ENCODE measurements at places on chromosomes 6 and 20.

DNA sequence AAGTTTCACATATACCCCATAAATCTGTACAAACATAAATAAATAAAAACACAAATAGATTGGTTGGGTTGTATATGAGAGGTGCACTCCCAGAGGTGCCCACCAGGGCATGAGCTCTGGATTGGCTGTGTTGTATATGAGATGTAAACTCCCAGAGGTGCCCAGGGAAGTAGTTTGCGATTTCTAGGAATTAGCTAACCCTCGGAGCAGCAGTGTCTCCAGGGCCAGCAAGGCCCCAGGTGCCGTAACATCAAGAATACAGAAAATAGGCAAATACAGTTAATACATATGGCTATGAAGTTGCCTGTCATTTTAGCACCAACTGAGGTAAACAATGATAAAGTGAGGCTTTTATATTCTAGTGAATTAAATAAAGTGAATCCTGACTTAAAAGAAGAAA, 5.4 kb upstream of the GINM1 start:
- no peak for DNase-seq

- DNase-seq: no peak
These were observed 551 bp downstream of the TREML2 start for GRCh38 chr6:41200296-41200900.

- no peak for DNase-seq
These were observed 1288.6 kb upstream of the CITED2 start for GRCh38 chr6:140663094-140663493.

DNA sequence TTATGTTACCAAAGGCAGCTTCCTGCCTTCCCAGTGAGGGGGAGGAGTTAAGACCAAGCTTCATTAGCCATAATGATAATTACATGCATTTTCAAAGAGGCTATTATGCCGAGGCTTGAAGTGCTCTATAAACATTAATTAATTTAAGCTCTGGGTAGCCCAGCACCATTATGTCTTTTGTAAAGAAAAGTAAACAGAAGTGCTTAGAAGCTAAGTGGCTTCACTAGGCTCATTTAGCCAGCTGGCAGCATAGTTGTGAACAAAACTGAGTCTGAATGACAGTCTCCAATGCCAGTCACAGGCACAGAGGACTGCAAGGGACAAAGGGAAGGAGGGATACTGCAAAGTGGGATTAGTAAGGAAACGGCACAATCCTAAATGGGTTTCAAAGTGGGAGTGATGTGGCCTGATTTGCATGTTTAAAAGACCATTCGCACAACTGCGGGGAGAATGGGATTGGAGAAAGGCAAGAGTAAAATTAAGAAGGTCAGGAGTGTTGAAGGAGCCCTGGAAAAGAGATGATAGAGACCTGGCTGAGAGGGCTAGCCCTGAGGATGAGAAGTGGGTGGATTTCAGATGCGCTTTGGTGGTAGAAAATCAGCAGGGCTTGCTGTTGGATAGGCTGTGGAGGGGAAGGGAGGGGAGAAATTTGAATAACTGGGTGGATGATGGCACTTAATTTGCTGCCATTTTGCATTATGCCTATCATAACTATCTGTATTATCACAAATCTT, 20.1 kb upstream of the ISM1 start:
- peak; percentile 19 for DNase-seq

All from retina (tissue), 1 donor.